ENCODE measurements at places on chromosomes 16 and 17. TPM values are rescaled to one million over a fixed set of nuclear protein-coding genes. Genes with fewer than 3 reads are reported as not detected.
A peak's percentile ranks its signal among the peaks of the same experiment; 100 is the strongest.

DNA sequence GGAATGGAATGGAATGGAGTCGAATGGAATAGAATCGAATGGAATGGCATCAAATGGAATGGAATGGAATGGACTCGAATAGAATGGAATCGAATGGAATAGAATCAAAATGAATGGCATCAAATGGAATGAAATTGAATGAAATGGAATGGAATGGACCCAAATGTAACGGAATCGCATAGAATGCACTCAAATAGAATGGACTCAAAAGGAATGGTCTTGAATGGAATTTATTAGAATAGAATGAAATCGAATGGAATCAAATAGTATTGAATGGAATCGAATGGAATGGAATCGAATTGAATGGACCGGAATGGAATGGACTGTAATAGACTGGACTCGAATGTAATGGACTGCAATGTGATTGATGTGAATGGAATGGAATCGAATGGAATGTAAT is 501.4 kb upstream of the WSB1 start:
- no peak for DNase-seq

- no peak for DNase-seq
Measured at GRCh38 chr17:51914577-51914976, 243.9 kb downstream of the CA10 start.

- DNase-seq, result no peak
Measured at GRCh38 chr17:77735566-77736198, 222.8 kb upstream of the TNRC6C start.

The PYY gene
- 0.51 TPM for total RNA-seq

DNA sequence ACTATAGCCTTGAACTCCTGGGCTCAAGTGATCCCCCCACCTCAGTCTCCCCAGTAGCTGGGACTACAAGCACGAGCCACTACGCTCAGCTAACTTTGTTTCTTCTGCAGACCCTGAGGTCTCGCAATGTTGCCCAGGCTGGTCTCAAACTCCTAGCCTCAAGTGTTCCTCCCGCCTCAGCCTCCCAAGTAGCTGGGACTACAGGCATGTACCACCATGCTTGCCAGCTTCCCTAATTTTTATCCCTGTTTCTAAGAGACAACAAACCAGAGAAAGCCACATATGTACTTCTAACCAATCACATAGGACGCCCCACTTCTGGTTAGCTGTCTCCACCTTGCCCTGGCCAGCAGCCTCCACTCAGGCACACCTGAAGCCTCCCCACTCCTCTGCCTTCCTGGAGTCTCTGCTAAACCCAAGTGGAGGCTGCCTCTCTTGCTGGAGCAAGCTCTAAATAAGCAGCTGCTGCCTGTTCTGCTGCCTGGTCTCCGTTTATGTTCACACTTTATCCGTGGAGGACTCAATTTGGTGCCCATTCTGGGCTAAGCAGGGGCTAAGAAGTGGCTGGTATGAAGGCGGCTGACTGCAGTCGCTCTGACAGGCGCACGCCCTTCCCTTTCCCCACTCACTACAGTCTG is 24.7 kb downstream of the NSMCE1 start:
- no peak for DNase-seq

GRCh38 chr17:45982791-45983613 is 16.0 kb upstream of the STH start:
- DNase-seq, result no peak

DNA sequence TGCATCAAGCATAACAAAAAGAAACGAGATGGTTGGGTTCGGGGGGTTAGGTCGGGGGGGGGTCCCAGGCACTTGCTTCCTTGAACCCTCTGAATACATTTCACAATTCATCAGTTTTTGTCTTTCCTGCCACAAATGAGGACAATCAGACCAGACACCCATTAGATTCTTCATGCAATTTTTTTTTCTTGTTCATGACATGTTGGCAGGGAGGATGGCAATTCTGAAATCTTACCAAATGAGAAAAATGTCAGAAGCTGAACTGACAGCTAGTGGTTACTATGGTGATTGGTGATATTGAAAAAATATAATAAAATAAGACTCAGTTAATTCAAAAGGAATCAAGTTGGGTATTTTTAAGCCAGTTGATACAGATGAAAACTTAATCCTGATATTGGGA is 419.5 kb upstream of the PSMD7 start:
- DNase-seq, result no peak

The CIITA gene
- 96.5 TPM for total RNA-seq

The KRTAP4-9 gene
- total RNA-seq, result not detected

DNA sequence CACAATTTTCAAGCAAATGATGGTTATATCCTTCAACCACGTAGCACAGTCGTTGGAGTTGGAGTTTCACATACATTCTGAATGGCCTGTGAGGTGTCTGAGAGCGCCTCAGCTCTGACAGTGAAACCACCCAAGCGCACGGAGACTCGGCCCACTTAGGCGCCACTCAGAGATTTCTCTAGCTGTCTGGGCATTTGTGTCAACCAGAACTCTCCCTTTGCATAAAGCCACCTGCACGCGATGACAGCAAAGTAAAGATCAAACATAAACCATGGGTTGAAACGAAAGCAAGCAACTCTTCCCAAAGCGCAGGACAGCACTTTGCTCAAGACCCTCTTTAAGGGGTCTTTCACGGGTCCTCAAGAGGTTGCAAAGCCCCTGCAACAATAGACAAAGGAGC is 533 bp downstream of the SLC6A4 start:
- peak; percentile 50 for DNase-seq

DNA sequence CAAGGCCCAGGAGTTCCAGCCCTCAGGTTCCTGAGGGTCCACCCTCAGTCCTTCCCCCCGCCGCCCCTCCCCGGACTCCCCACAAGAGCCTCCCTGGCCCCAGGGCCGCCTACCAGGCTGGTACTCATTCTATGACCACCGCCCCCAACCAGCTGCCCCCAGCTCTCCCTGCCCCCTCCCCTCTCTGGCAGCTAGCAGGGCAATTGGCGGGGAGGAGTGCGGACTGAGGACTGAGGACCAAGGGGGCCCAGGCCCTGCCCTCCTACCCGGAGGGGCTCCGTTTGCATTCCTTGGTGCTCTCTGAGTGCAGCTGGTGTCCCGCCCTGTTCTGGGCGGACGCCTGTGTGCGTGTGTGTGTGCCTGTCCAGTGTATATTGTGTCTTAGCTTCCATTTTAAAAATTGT is 19.1 kb downstream of the UNC13D start:
- DNase-seq, result no peak

The FAM20A gene
- not detected for total RNA-seq

- DNase-seq, result no peak
Measured at GRCh38 chr17:63440127-63440769, 5.9 kb downstream of the CYB561 start.

DNA sequence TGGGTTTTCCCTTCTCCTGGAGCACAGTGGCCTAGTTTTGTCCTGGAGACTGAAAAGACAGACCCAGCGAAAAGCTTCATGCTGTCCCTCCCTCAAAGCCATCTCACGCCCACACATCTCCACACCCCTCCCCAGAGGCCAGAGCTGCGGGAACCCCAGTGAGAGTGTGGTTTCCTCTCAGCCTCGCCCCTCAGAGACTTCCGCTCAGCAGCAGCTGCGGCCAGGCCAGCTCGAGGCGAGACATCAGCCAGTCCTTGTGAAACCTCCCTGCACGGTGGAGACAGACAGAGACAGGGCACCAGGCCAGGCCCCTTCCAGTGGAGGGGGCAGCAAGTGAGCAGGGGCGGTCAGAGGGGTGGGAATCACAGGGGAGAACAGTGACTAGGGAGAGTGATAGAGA is 77.0 kb upstream of the TNRC6C start:
- DNase-seq, result peak; percentile 94

DNA sequence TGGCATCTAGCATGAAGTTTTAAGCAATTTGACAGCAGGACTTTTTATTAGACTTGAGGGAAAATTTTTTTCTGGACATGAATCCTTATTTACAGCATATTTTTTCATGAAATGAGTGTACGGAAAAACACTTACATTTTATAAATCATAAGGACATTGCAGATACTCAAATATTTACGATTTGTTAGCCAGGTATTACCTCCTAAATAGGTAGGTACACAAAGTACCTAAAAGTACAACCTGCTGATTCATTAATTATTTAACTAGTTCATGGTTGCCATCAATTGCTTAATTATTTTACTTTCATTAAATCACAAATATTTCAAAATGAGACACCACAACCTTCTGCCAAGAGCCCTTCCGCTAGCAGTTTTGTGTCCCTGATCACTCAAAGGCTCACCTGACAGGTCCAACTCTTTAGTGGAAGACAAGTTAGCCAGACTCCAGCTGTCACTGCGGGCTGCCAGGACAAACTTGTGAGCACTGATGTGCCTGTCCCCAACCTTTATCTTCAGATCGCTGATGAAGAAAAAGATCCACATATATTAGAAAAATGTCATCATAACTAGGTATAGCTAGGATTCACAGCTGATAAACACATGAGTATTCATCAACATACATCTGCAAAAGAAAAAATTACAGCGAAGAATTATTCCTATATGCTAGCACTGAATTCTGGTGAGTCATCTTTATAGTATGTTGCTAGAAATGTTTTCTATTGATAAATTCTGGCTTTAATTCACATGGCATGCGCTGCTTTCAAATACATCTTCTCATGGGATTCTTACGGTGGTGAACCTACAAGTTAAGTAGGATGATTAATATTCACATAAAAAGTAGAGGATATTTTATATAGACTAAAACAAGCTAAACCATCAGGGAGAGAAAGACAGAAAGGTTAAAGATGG is 28.2 kb downstream of the ANKFY1 start:
- DNase-seq, result no peak

DNA sequence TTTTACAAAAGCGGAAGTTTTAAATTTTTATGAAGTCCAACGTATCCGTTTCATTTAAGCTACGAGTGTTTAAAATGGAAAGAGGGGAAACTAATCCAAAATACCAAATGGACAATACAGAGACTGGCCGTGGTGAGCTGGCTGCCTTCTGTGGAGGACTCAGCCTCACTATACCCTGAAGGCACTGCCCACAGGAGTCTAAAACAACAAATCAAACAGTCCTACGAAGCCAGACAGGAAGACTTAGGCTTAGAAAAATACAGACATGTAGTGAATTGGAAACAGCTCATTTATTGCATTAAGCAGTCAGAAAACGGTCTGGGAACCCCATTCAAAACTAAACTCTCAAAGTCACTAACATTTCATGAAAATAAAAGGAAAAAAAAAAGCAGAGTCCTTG is 75.1 kb downstream of the CYTH1 start:
- no peak for DNase-seq

DNA sequence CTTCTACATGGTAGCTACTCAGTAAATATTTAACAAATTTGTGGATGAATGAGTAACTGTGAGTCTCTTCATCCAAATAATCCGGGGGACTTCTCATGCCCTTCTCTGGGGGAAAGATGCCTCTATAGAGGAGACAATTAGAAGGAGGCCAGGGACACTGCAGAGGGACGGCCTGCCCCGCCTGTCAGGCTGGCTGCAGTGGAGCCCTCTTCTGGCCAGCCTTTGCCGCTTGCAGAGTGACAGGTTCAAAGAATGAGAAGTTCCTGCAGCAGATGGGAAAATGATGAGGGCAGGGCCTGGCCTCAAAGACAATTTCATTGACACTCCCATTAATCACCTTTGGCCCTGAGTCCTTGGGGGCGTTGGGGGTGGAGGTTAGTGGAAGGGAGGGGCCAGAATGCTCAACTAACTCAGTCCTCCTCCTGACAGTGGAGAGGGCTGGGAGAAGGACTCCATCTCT is 339.0 kb downstream of the MAF start:
- DNase-seq, result peak; percentile 69

The SLC5A10 gene
- total RNA-seq, result not detected

- DNase-seq, result no peak
Measured at GRCh38 chr17:2985318-2985717, 78.1 kb downstream of the OR1D5 start.

- no peak for DNase-seq
Measured at GRCh38 chr17:41065829-41066624, at the start of gene KRTAP2-4. Gene KRTAP2-4, minus strand, starts transcription at chr17:41065879. Its CDS starts 34 bp downstream, at chr17:41065845.

The KRT36 gene
- total RNA-seq, result not detected
